Activated CD4-positive, alpha-beta T cell treated with anti-CD3 and anti-CD28 coated beads for 4 hours (primary cell): ENCODE measurements at places on chromosomes 2 and 18.

DNA sequence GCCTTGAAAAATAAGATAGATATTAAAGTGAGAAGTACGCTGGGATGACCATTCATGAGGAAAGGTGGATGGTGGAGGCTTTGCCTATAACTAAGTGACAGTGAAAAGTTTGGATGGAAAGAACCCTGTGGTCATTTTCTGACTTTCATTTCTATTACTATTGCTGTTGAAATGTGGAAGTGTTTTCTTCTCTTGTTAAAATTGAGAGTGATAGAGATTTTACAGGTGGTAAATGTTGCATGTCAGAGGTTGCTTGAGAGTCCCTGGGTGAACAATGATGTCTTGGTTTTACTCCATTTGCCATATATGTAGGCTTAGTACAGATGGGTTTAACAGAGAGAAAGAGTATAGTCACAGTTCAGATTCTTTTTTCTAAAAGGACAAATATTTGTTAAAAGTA is 18.4 kb downstream of the NCOA1 start:
- no peak for DNase-seq

- DNase-seq, result no peak
Measured at GRCh38 chr2:210128961-210129360, 42.2 kb downstream of the KANSL1L start.

- DNase-seq, result no peak
Measured at GRCh38 chr2:65282477-65283053, 54.9 kb downstream of the ACTR2 start.

- no peak for DNase-seq
Measured at GRCh38 chr18:7336623-7337022, 105.7 kb downstream of the LRRC30 start.

DNA sequence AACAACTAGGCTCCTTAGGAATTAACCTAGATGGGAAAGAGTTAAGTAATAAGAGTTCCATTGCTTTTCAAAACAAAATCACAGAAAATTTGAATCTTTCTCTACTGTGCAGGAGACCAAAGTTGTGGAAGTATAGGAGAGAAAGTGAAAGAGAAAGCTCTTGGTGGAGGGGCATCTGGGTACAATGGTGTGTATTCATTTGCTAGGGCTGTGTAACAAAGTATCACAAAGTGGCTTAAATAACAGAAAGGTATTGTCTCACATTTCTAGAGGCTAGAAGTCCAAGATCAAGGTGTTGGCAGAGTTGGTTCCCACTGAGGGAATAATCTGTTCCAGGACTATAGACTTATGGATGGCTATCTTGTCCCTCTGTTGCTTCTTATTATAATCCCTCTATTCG is 50.5 kb upstream of the GORASP2 start:
- no peak for DNase-seq

DNA sequence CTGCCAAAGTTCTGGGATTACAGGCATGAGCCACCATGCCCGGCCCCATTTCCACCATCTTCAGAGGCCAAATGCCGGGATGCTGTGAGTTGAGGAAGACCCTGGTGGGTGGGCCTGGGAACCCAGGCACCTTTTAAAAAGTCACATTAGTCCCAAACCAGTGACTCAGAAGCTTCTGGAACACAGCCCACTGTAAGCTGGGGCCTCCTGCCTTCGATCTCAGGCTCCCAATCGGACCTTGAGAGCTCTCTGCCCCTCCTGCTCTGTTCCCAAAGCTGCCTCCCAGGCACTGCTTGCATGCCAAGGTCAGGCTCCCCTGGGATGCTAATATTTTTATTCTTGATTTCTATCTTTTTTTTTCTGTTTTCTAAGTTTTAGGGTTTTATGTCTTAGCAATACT is 4.2 kb downstream of the ADCY3 start:
- no peak for DNase-seq

GRCh38 chr18:28183418-28184078 is 6.6 kb upstream of the CDH2 start:
- DNase-seq, result no peak

DNA sequence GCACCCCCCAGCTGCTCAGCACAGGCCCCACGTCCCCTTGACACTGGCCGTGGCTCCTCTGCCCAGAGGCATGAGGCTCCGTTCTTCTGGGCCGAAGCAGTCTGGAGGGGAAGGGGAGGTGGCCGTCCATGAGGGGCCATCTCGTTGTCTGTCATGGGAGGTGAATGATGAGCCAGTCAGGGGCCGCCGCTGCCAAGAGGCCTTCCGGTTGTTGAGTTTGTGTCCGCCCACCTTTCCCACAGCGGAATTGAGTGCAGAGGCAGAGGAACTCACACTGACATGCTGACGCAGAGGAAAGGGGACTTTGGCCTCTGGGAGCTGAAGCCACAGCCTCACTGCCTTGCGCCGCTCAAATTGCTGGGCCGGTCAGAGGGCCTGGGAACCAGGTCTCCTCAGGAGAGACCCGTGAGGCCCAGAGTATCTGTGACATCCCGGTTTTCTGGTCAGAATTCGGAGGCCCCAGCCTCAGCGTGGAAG is 268.4 kb downstream of the ATAD2B start:
- DNase-seq, result no peak

- no peak for DNase-seq
Measured at GRCh38 chr18:3966246-3966641, 488.9 kb downstream of the DLGAP1 start.

DNA sequence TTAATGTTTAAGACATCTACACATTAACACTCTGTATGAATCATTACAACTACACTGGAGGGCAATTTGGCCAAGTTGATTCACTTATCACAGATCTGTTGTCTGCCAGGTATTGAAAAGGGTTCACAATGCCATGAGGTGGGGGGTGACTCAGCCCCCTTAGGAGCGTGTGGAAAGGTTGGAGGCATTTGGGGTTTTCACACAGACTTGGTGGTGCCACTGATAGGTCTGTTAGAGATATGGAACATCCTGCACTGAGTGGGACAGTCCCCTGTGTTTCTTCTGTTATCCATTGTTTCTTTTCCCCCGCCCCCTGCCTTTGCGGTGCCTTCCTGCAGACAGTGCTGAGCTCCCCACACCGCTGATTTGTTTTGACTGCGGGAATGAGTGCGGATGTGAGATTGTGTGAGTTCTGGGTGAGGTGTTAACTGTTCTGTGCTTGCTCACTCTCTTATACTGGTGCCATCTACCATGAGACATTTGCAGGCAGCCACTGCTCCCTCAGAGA is 9.3 kb upstream of the TSN start:
- DNase-seq, result no peak

DNA sequence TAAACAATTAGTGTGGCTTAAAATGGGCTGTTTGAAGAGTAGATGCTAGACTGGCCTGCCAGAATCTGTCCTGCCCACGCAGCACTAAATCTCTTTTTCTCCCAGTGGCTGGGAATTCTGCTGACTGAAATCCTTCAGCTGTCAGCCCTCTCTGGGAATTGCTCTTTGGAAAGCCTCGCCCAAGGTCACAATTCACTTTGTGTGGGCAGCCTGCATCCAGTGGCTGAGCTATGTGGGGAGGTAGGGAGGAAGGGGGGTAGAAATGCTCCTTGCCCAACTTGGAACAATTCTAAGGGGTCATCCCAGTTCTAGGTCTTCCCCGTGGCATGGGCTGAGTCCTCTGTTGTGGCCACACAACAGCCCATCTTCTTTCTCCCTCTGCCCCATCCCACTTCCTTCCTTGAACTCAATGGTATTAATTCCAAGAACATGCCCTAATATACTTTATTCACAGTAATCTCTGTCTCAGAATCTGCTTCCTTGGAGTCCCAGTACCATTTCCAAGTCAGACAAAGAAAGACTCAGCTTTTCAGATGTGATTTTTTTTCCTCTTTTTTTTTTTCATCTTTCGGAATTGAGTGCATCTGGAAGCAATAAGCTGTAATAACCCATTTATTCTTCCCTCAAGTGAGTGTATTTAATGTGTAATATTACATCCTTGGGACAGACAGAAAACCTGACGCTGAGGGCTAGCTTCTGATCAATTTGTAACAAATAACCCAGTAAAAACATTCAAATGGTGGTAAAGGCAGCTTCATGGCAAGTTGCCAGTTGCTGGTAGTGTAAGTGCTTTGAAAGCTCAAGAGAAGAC is 189.4 kb downstream of the GPD2 start:
- DNase-seq, result no peak

DNA sequence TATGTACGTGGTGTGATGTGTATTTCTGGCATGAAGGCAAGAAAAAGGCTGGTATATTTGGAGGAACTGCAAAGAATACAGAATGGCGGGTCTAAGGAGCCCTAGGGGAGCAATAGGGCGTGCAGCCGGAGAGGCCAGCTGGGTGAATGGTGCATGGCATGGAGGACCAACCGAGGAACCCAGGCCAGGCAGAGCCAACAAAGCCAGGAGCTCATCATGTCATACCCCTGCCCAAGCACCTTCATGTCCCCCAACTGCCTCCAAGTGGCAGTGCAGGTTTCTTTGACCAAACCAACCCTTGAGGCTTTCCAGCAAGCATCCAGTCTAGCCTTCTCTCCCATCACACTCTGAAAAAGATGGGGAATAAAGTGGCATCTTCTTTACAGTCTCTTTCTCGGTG is 8.9 kb upstream of the KCNK3 start:
- DNase-seq, result no peak

DNA sequence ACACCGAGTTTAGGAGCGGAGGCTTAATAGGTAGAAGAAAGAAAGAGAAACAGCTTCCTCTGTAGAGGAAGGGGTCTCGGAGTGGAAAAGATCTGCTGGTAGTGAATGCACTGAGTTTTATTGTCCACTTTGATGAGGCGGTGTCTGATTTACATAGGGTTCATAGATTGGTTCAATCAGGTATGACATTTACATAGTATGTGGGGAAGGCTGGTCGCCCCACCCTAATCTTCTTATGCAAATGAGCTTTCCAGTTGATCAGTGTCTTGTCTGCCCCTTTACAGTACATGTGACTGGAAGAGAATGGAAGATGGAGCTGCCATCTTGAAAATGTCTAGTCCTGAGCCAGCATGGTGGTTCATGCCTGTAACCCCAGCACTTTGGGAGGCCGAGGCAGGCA is 19.9 kb upstream of the CNOT11 start:
- no peak for DNase-seq
